Endothelial cell (in vitro differentiated cells): ENCODE measurements at places on chromosomes 6 and 20.
A peak's percentile ranks its signal among the peaks of the same experiment; 100 is the strongest.

DNA sequence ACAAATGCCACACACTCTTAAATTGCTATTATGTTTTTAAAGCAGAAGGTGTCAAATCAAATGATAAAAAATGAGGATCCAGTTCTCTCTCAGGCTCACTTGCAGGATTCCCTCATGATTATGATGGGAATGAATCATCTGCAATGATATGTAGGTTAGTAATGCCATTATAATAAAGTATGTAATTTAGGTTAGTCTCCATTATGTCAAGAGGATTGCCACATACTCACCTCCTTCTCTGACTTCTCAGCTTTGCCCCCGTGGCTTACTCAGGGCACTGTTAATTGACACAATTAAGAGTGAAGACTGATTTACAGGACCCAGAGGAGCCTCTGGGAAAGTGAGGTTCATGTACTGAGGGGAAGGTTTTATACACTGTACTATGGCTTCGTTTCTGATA is 591.7 kb upstream of the NRSN1 start:
- no peak for DNase-seq

DNA sequence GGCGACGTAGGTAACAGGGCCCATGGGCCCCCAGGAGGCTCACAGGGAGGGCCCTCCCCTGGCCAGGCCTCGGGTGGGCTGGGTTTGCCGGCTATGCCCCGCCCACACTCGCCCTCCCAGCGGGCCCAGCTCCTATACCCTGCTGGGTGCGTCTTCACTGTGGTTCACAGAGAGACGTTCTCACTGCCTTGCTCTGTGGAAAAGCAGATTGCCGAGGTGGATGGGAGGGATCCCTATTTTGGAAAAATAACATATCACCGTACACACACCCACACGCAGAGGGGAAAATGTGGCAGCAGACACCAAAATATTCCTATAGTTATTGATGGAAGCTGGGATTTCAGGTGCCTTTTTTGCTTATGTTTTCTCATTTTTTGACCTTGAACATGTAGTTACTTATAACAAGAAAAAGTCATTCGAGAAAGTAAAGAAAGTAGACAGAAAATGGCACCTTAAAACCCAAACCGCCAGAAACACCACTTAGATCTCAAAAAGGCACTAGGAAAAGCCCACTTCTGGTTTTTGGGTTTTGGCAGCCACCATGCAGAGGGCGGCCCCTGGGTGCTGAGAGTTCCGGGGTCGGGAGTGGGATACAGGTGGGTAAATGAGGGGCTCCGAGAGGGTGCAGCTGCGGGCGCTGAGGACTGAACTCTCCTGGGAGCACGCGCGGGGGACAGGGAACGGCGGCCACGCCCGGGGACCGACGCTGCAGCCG is 49.4 kb downstream of the TMEM242 start:
- DNase-seq = peak; percentile 45

DNA sequence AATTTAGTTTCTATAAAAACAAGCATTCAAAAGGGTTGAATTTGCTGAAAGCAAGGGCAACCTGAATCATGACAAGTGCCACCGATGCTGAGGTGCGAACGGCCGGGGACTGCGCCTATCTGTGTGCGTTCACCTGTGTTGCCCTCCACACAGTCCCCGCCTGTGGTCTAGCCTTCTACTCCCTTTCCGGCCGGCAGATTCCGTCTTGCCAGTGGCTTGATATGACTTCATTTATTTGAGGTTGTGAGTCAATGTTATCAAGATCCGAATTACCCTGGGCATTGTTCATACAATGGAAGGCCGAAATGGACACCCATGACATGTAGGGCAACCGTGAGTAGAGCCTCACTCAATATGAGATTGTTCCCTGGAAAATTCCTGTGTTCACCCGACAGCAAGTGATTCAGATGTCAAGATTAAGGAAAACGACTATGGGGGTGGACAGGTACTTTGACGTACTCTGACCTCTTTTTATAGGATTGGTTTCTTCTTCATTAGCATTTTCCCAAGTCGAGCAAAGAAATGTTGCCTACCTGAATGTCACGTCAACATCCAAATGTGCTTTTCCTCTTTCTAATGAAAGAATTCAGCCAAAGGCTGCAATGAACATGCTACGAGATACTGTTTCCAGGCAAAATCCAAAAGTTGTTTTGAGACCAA is 41.1 kb upstream of the NEDD9 start:
- no peak for DNase-seq

- DNase-seq = no peak
Measured at GRCh38 chr20:40686434-40686882, 2.6 kb downstream of the MAFB start.

GRCh38 chr6:46024124-46024769 is 8.6 kb upstream of the CLIC5 start:
- no peak for DNase-seq

DNA sequence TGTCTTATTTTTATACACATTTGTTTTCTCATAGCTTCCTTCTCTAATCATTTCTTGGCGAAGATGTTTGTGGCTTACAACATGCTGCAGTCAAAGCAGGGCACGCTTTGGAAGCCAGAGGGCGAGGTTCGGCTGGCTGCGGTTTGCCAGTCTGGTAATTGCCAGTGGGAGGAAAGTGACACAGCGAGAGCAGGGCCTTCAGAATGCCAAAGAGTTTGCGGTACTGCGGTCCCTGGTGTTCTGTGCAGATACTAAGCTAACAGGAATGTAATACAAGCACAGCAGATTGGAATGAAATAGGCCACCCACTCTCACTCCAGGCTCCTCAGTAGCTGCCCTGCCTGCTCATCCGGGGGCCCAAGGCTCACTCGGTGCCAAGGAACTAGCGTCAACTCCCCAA is 58.7 kb upstream of the TGM3 start:
- DNase-seq = no peak

DNA sequence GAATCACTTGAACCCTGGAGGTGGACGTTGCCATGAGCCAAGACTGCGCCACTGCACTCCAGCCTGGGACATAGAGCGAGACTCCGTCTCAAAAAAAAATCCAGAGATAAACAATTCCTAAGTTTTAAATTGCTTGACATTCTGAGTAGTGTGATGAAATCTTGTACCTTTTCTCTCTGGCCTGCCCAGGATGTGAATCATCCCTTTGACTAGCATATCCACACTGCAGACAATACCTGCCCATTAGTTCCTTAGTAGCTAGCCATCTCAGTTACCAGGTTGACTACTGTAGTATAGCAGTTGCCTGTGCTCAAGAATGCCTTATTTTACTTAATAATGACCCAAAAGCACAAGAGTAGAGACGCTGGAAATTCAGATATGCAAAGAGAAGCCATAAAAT is 2.8 kb downstream of the ZFP57 start:
- DNase-seq = no peak

GRCh38 chr20:33647603-33648395 is 14.3 kb upstream of the C20orf144 start:
- DNase-seq = no peak

DNA sequence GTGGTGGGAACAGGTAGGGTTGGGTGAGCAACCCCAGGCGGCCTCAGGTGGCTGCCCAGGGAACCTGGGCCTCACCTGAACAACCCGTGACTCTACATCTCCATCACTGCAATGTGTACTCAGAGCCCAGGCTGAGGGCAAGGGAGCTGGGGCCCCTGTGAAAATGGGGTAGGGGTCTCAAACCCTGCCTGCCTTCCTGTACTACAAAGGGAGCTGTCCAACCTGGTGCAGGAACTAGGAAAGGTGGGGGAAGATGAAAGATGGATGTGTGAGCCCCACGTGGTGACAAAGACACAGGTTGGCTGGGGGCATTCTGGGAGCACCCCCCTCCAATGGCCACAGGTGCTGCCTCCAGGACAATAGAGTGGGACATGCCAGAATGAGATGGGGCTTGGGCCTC is 62.1 kb upstream of the SLC2A12 start:
- DNase-seq = no peak

GRCh38 chr6:106799031-106799894 is 169.9 kb downstream of the QRSL1 start:
- DNase-seq = no peak

DNA sequence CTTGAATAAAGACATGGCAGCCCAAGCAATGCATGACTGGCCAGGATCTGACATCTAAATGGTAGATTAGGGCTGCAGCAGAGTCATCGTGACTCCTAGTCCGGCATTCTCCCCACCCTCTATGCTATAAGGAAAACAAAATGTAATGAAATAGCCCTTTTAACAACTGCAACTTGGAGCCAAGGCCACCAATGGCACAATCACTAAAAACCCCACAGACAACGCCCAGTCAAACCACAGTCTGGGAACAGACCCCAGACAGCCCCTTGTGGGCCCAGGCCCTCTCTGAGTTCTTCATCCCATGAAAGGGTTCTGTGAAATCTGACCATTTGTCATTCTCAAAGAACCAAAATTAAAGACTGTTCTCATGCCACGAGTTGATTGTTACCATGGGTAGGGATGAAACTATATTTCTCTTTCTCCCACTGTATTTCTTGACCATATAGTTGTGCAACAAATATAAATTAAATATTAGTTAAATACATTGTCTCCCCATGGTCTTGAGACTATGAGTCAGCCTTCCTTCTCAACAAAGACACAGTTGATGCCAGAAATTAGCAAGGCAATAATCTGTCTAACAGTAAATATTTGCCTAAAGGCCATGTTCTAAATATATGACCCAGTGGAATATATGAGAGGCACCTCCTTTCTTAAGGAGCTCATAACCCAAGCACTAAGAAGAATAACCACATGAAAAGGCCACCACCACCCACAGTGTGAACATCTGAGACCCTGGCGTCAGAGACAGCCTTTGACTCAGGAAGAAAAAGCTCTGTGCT is 85.6 kb upstream of the SSTR4 start:
- DNase-seq = no peak

GRCh38 chr6:55696501-55696900 is 117.5 kb upstream of the HMGCLL1 start:
- no peak for DNase-seq

DNA sequence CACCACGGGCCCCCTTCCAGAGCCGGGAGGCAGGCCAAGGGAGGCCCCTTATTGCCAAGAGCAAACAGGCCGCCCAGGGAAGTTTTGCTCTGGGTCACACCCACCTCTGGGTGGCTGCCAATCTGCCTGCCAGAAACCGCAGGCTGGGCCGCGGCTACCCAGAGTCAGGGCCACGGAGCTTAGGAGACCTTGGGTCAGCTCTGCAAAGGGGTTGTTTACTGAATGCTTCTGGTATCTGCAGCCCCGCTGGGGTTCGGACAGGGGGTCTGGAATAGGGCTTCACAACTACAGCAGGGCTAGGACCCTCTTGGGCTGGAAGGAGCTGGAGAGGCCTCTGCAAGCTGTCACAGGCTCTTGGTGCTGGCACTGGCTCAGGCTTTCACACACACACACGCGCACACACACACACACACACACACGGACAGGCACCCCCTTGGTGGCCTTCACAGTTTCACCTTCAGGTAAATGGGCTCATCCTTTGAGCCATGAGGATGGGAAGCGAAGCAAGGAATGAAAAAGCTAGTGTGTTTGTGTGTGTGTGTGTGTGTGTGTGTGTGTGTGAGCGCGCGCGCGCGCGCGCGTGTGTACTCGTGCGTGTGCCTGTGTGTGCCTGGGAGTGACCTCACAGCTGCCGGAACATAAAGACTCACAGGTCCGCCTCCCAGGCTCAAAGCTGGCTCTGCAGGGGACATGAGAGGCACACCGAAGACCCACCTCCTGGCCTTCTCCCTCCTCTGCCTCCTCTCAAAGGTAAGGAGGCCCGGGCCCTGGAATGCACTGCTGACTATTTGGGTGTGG is at the start of gene CCN5:
TSS of gene CCN5 (plus strand) at position 669 of the 798 bp plus-strand sequence. CDS start at position 691, 22 bp downstream.
- no peak for DNase-seq

DNA sequence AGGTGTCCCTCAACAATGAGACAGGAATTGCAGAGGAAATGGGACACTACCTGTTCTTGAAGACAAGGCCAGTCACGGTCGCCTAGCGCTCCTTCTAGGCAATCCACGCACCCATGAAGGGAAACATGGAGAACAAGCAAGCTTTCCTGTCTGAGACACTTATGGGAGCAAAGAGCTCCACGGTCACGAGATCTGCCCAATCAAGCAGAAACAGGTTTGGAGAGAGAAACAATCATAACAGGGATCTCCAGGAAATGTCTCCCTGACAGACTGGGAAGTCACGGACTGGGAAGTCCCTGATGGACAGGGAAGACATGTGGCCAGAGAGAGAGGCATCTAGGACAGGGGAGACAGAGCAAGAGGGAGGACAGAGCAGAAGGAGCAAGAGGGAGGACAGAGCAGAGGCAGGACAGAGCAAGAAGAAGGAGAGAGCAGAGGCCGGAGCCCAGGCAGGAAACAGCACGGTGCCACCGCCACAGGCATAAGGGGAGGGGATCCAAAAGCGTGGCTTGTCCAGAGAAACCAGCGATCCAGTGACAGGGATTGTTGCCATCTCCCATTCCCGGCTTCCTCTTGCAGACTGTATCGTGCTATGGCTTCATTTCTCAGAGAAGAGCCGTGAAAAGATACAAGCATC is 167.8 kb upstream of the ZNF337 start:
- no peak for DNase-seq

DNA sequence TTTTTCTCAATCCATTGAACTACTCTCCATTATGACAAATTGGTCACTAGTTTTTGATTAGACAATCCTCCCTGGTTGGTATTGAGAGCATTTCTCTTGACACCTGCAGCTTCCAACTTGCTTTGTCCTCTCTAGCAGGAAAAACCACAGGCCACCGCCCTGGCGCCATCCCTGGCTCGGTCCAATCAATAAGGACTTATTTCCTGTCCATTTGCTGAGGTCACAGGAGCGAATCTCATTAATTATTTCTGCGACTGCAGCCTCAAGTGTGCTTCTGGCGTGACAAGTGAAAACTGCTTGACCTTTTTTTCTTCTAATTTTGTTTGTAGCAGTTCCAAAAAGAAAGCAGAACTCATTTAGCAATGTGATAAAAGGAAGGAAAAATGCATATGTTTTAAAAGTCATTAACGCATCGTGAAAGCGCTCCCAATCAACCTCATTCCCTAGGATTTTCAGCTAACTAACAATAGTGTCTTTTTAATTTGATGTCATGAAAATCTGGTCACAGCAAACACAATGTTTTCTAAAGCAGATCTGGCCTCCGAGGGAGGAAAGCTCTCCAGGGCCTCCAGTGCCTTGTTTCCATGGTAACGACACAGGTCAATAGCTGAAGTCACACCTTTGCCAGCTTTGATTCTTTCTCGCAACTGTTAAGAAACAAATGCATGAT is 39.0 kb upstream of the BEND3 start:
- peak; percentile 27 for DNase-seq

DNA sequence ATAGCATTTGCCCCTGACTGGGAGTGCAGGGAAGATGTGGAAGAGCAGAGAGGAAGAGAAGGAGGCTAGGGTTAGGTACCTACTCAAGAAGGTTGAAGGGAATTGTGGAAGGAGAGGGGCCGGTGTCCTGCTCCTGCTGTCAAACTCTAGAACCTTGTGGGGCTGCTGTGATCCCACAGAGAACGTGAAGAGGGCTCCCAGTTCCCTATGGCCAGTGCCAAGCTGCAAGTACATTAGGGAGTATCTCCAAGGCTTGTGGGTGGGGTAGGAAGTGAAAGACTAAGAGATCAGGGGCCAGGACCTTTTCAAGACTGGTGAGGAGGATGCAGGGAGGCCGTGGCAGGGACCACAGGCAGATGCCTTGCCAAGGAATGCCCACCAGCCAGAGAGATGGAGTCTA is 263.4 kb downstream of the CDH26 start:
- no peak for DNase-seq
